Calu3 (cell line): ENCODE measurements at places on chromosomes 12 and 14. TPM values are rescaled to one million over a fixed set of nuclear protein-coding genes. Genes with fewer than 3 reads are reported as not detected.

DNA sequence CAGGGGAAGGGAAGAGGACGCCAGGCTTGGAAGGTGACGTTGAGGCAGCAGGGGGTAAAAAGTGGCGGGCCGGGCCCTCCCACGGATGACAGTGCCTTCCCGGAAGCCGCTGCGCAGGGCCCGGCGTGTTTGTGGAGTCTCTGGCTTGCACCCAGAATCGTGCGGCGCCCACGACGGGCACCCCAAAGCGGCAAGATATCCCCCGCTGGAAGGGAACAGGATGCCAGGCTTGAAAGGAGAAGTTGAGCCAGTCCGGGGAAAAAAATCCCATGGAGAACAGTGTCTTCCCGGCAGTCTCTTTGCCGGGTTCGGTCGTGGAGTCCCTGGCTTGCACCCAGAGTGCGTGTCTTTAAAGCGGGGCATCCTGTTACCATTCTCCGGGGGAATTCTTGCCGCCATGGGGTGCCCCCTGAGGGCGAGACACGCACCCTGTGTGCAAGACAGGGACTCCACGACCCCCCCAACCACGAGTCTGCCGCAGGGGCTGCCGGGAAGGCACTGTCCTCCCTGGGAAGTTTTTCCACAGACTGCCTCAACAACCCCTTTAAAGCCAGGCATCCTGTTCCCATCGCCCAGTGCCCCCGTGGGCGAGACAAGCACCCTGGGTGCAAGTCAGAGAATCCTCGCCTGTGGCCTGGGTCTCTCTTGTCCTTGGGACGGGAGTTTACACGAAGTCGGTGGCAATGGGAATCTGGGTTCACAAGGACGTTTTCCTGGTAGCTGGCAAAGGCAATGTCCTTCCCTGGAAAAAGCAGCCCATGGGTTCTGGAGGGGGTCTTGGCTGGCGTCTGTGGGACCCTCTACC, 156.1 kb upstream of the ALG10B start:
- H3K27ac ChIP-seq: no peak overlapping the region
- H3K36me3 ChIP-seq: no peaks in the 10 kb centered on the region
- no peak for DNase-seq
- no peaks in the 10 kb centered on the region for H3K27me3 ChIP-seq
- H3K4me3 ChIP-seq: no peak overlapping the region
- H3K4me1 ChIP-seq: no peaks in the 10 kb centered on the region

- H3K36me3 ChIP-seq: no peaks in the 10 kb centered on the region
- H3K27me3 ChIP-seq: no peaks in the 10 kb centered on the region
- no peaks in the 10 kb centered on the region for H3K4me1 ChIP-seq
- no peak overlapping the region for H3K4me3 ChIP-seq
These were observed 33.9 kb upstream of the CDK17 start for GRCh38 chr12:96434107-96434506.

TDRD9 gene
- total RNA-seq: not detected in 2 replicates

TGM1 gene
- total RNA-seq: 4.5 and 7.5 TPM in 2 replicates

GRCh38 chr14:67416085-67416484, 4.1 kb upstream of the PLEK2 start:
- DNase-seq: no peak
- H3K36me3 ChIP-seq: peaks cover 21% of the 10 kb centered on the region
- H3K27me3 ChIP-seq: no peaks in the 10 kb centered on the region
- no peak overlapping the region for H3K4me3 ChIP-seq
- no peak overlapping the region for H3K27ac ChIP-seq

CACNA1C gene
- not detected in 2 replicates for total RNA-seq

C12orf75 gene
- total RNA-seq: 336 and 363 TPM in 2 replicates

TMCC3 gene
- total RNA-seq: 4.0 and 6.8 TPM in 2 replicates

GRCh38 chr12:20434996-20435395, 66.7 kb downstream of the PDE3A start:
- no peaks in the 10 kb centered on the region for H3K4me1 ChIP-seq
- H3K27ac ChIP-seq: no peak overlapping the region
- no peaks in the 10 kb centered on the region for H3K27me3 ChIP-seq
- H3K4me3 ChIP-seq: no peak overlapping the region
- no peak for DNase-seq
- no peaks in the 10 kb centered on the region for H3K36me3 ChIP-seq

DNA sequence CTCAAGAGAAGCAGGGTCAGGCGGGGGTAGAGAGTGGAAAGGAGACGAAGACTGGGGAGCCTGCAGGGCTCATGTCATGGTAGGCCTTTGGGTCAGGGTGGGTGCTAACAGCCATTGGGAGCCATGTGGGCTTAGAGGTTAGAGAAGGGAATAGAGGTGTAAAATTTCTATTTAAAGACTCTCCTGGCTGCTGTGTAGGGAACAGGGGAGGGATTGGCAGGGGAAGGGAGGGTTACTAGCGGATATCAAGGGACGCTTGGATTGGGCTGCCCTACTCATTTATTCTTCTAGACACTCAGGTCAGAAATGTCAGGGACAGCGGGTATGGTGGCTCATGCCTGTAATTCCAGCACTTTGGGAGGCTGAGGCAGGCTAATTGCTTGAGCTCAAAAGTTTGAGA, 18.2 kb downstream of the WSCD2 start:
- H3K27ac ChIP-seq: no peak overlapping the region
- no peaks in the 10 kb centered on the region for H3K4me1 ChIP-seq
- DNase-seq: no peak
- peaks cover 79% of the 10 kb centered on the region for H3K27me3 ChIP-seq

GRCh38 chr14:74213907-74214803, 25.1 kb upstream of the VSX2 start:
- no peaks in the 10 kb centered on the region for H3K36me3 ChIP-seq
- DNase-seq: no peak
- H3K4me3 ChIP-seq: no peak overlapping the region
- H3K27ac ChIP-seq: no peak overlapping the region
- H3K27me3 ChIP-seq: peaks cover 56% of the 10 kb centered on the region
- H3K4me1 ChIP-seq: no peaks in the 10 kb centered on the region

DNA sequence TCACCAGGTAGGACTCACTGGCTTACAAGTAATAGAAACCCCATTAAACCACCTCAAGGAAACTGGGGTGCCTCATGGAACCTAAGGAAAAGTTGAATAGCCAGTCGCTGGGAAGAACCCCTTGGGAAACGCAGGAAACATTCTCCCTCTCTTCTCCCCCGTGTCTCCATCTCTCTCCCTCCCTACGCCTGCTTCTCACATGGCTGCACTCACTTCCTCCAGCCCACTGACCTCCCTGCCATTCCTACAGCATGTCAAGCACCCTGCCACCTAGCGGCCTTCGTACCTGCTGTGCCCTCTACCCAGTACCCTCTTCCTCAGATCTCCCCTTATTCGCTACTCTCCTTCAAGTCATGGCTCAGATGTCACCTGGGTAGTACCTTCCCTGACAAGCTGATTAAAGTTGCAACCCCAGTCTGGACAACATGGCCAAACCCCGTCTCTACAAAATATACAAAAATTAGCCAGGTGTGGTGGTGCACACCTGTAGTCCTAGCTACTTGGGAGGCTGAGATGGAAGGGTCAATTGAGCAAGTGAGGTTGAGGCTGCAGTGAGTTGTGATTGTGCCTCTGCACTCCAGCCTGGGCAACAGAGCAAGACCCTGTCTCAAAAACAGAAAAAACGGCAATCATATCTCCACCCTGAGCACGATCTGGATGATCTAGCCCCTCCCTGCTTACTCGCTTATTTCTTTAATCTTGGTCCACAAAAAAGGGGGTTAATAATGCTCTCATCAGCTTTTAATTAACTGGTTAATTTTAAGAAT, 6.4 kb upstream of the DTX1 start:
- H3K4me1 ChIP-seq: no peaks in the 10 kb centered on the region
- H3K27me3 ChIP-seq: peaks cover 83% of the 10 kb centered on the region
- H3K27ac ChIP-seq: no peak overlapping the region
- H3K36me3 ChIP-seq: peaks cover 6% of the 10 kb centered on the region
- peak; percentile 70 for DNase-seq
- H3K4me3 ChIP-seq: no peak overlapping the region

- no peak overlapping the region for H3K27ac ChIP-seq
- H3K4me3 ChIP-seq: no peak overlapping the region
These were observed 36.5 kb downstream of the SSPN start for GRCh38 chr12:26231921-26232320.

HOXC13 gene
- total RNA-seq: not detected in 2 replicates

GRCh38 chr14:68961781-68962584, 17.1 kb downstream of the ACTN1 start:
- peaks cover 46% of the 10 kb centered on the region for H3K36me3 ChIP-seq
- peak; percentile 67 for DNase-seq
- H3K4me3 ChIP-seq: no peak overlapping the region

- H3K4me3 ChIP-seq: no peak overlapping the region
- no peak for DNase-seq
- H3K36me3 ChIP-seq: no peaks in the 10 kb centered on the region
- no peaks in the 10 kb centered on the region for H3K4me1 ChIP-seq
- no peak overlapping the region for H3K27ac ChIP-seq
These were observed 98.1 kb upstream of the MAX start for GRCh38 chr14:65200454-65200853.

DNA sequence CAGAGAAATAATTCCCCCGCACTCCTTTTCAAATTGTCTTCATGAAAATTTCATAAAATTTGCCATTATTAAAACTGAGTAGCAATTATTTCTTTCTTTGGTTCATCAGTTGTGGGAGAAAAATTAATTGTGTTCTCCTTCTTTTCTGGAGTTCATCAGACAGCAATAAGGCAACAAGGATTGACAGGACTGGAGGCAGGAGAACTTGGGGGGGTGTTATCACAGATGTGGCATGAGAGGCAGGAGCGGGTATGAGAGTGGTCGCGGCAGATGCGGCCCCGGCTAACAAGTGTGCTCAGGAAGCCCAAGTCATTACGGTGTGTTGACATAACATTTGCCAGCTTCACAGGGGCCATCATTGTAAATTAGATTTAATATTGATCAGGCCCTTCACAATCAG, 306.6 kb upstream of the TMPO start:
- H3K27me3 ChIP-seq: peaks cover 25% of the 10 kb centered on the region
- no peak for DNase-seq
- H3K36me3 ChIP-seq: no peaks in the 10 kb centered on the region

DNA sequence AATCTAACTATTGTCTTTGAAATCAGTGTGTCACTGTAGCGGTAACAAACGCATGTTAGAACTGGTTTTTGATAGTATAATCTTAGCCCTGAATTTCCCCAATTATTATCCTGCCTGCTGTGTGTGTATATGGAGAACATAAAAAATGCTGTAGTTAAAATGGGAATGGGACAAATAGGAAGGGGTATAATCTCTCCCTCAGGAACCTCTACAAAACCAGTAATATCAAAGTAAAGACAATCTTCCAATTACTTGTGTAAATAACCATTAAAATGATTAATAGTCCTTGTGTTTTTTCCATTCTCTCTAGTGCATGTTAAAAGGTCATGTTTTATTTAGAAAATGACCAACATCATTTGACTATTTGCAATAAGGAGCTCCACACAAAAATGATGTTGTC, 200.1 kb upstream of the TMTC1 start:
- DNase-seq: no peak
- no peak overlapping the region for H3K4me3 ChIP-seq
- H3K4me1 ChIP-seq: no peaks in the 10 kb centered on the region

DNA sequence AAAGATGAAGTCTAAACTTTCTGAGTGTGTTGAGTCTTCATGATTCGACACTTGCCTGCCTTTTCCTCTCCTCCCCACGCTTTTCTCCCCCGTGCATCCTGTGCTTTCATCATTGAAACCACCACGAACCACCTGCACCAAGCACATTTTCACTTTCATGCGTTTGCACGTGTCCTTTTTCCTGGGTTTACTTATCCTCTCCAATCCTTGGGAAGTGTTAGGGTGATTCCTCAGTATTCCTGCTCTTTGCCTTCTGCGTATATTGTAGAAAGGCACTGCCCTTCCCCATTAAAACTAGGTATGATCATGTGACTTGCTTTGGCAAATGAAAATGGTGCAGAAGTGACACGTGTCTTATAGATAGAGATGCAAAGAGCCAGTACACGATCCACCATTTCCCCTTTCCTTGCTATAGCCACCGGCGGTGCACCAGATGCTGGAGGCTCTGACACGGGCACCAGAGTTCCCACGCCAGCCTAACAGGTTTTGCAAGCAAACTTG, 106.6 kb downstream of the BRMS1L start:
- H3K27ac ChIP-seq: no peak overlapping the region
- DNase-seq: no peak
- H3K36me3 ChIP-seq: no peaks in the 10 kb centered on the region

DNA sequence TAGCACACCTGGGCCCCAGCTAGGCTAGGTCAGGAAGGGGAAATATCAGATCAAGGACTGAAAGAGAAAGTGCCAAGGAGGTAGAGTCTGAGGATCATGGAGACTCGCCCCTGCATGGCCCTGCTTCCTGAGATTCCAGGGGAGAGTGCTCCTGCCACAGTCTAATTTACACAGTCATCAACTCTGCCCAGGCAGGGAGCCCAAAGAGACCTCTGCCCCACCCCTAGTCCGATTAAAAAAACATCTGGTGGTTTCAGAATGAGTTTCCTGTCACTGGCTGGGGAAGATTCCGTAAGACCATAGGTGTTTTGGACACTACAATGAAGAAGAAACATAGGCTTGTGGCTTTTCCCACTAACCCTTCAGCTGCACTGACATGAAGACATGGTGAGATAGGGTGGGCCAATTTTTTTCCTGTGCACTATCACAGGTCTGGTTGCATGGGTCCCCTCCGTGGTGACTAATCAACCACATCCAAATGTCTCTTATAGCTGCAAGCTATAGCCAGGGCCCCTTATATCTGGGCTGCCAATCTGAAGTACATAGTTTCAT, 31.5 kb upstream of the GZMB start:
- H3K27me3 ChIP-seq: peaks cover 35% of the 10 kb centered on the region
- no peaks in the 10 kb centered on the region for H3K4me1 ChIP-seq
- no peaks in the 10 kb centered on the region for H3K36me3 ChIP-seq

SETD1B gene
- 32.2 and 33.1 TPM in 2 replicates for total RNA-seq

DNA sequence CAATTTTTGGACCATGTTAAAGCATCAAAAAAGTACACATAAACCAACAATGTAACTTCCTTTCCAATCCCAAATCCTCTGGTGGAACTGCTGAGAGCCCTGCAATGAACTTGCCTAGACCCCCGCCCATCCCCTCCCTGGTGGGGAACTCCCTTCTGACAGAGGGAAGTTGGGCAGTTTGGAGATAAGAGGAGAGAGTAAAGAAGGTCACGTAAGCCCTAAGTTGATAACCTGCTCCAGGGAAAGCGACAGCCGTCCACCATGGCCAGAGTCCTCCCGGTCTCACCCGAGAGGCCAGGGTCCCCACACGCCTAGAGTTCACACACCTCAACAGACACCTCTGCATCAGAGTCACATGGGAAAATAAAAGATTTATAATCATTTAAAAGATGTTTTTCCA, 138.7 kb downstream of the EGLN3 start:
- H3K4me1 ChIP-seq: no peaks in the 10 kb centered on the region
- DNase-seq: no peak
- H3K4me3 ChIP-seq: no peak overlapping the region
- no peaks in the 10 kb centered on the region for H3K36me3 ChIP-seq

OR6S1 gene
- total RNA-seq: not detected in 2 replicates

TRHDE gene
- total RNA-seq: 31.6 and 43.7 TPM in 2 replicates

GRCh38 chr14:52835122-52835903, 43.9 kb upstream of the GNPNAT1 start:
- DNase-seq: no peak
- no peaks in the 10 kb centered on the region for H3K27me3 ChIP-seq
- H3K27ac ChIP-seq: no peak overlapping the region
- H3K36me3 ChIP-seq: no peaks in the 10 kb centered on the region
- H3K4me1 ChIP-seq: peaks cover 6% of the 10 kb centered on the region
